ENCODE measurements at places on chromosomes 6 and 20.

GRCh38 chr6:25112322-25112773 is 166.8 kb upstream of the CARMIL1 start:
- DNase-seq = no peak

- no peak for DNase-seq
These were observed 7.6 kb downstream of the CD24 start for GRCh38 chr6:106966671-106967640.

- no peak for DNase-seq
These were observed 11.7 kb downstream of the TFEB start for GRCh38 chr6:41723530-41724227.

- DNase-seq = no peak
These were observed 48.4 kb downstream of the MTFR2 start for GRCh38 chr6:136201732-136202131.

- no peak for DNase-seq
These were observed 987.0 kb downstream of the HACE1 start for GRCh38 chr6:103872678-103873077.

DNA sequence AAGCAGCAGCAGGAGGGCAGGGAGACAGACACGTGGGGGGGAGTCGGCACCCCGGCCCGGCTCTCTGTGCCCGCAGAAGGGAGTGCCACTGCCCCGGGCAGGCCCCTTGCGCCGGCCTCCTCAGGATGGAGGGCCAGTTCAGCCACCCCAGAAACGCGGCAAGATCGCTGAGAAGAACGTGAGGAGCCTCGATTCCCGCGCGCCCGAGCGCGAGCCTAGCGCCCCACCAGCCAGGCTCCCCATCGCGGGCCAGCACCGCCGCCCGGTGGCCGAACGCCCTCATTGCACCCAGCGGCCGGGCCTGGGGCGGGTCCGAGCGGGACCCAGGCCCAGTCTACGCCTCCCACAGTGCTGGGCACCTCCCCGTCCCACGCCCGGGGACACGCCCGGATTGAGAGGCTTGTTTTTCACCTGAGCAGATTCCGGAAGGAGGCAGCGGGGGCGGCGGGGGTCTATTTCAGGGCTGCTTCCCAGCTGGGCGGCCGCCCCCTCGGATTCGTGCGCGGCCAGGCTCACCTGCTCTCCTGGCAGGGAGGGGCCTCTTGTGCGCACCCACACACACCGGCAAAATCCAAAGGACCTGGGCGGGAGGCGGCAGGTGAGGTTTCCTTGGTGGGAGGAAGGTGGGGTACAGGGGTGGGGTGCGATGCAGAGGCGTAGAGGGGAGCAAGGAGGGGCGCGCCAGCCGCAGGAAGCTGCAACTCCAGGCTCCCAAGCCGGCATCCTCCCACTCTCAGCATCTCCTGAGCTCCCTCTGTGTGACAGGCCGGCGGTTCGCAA is 9.0 kb upstream of the GRM4 start:
- DNase-seq = peak; percentile 76

- DNase-seq = peak; percentile 89
These were observed at the start of gene CCN2 for GRCh38 chr6:131950767-131951575. TSS of gene CCN2 (minus strand) at chr6:131951372. CDS start at chr6:131951172, 200 bp downstream.

DNA sequence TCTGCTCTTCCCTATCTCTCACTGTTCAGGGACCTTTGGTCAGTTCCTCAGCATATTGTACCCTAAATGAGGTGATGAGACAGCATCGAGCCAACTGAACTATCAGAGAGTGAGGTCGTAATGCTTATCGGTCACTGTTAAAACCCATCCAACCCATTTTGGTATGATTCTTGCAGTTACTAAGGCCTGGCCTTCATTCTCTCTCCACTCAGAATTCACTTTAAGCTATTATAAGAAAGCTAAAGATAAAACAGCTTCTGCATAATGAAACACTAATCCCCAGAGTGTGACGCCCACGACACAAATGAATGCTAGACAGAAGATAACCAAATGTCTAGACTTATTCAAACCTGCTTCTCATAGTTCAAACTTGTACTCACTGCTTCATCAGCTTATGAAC is 175.8 kb downstream of the GMPR start:
- no peak for DNase-seq

DNA sequence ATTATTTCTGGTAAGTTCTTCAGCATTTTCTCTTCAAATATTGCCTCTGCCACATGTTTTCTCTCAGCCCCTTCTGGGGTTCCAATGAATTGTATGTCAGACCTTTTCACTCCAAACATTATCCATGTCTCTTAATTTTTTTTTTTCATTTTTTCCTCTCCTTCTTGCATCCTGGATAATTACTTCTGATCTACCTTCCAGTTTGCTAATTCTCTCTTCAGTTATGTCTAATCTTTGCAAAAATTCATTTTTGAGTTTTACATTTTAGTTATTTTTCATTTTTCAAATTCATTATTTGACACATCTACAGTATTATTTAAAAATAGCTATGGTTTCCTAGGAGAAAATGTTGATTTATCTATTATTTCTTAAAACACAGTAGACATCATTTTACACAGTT is 271.7 kb downstream of the TFAP2B start:
- no peak for DNase-seq

- DNase-seq = no peak
These were observed 61.3 kb upstream of the EYA2 start for GRCh38 chr20:46833360-46833759.

DNA sequence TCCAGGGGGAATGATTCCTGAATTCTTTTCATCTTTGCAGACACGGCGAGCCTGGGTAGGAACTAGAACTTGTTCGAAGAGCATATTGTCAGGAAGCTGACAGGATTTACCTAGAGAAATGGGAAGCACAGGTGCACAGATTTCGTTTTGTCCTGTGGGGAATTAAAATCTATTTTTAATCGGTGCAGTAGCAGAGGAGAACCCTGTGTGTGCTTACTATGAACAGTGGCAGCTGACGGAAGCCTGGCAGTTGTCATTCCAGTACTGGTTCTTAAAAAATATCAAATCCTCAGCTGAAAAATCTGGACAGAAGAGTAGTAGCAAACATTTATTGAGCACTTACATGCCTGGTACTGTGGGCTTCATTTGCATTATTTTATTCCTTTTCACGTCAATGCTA is 609.0 kb downstream of the QKI start:
- DNase-seq = no peak

- DNase-seq = no peak
These were observed 39.7 kb upstream of the COL10A1 start for GRCh38 chr6:116165596-116165995.

DNA sequence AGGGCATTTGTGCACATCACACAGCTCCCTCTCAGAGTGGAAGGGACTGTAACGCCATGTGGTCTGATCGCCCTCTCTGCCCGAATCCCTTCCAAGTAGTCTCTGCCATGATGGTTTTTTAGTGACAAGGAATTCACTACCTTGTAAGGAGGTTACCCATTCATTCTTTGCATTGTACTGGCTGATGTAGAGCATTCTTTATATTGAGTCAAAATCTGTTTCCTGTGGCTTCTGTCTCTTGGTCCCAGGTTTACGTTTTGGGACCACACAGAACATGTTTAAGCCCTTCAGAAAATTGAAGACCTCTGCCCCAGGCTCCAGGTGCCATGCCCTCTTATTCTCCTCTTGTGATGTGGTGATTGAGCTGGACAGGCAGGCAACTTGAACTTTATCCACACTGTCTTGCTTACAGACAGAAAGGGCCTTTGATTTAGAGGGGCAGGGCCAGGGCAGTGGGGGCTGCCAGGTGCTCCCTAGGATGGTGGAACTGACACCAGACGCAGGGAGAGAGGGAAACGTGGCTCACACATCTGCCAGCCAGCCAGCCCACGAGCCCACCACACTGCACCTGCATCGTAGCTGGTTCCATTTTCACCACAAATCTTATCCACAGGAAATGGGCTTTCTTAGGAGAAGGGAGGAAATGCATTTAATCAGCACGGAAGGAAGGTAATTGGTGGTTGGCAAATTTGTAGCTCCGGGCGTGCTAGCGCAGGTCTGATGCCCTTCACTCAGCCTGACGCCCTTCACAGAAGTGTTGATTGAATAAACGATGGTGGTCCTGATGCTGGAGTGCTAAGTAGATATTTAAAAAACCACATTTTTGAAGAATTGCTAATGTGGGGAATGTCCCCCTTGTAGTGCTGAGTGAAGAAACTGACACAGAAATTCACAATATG is 78.2 kb downstream of the TCP11 start:
- no peak for DNase-seq

DNA sequence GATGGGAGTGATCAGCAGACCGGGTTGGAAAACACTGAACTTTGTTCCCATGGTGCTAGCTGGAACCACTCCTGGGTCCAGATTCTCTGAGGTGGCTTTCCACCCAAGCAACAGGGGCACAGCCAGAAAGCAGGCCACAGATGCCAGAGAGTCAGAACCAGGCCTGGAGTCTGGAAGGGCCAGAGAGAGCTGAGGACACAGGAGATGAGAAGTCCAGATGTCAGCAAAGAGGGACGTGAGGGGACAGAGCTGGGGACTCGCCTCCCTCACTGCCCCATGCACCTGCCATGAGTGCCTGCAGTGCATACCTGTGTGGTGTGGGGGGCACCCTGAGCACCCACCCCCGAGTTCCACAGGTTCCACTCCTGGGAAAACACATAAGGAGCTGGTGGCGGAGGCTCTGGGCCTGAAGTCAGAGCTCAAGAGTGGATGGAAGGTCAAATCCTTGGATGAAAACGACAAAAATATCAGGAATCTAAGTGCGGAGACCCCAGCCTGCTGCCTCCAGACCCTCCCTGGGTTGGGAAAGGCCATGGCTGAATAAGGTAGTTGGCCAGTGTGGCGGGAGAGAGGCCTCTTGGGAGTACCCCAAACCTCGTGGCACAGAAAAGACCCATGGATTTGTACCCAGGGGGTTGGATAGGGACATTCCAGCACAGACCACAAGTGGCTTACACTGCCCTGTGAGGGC is 224.2 kb downstream of the SYNDIG1 start:
- no peak for DNase-seq

- DNase-seq = no peak
These were observed 17.4 kb downstream of the HECA start for GRCh38 chr6:139152088-139152891.

DNA sequence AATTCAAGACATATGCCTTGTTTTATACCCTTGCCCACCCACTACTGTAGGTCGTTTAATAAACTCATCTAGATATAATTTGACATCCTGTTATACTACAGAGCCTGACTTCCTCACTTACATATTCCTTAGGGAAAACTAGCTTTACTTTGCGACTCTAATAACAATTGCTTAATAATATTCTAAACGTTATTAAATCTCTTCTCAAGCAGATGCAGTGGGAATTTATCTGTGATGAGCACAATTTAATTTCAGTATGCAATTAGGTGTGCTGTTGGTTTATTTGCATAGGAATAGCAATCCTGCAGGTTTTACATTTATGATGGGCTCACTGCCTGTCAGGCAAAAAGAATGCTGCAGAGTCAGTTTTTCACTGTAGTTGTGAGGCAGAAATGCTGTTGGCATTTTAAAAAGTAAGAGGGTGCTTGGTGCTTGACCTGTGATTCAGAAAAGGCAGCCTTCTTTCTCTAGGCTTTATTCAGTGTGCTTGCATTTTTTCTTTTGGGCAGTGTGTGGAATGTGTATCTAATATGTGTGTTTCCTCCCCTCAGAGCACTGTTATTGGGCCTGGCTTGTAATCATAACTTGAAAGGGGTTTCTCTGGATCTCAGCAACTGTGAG is 152.3 kb upstream of the SCGN start:
- DNase-seq = no peak

Data from right kidney (tissue), 9 donors.